ENCODE measurements at places on chromosomes 5 and 9.

GRCh38 chr5:147813696-147814095 is 17.8 kb downstream of the SPINK1 start:
- DNase-seq = no peak

GRCh38 chr9:31210978-31211570 is 1173.4 kb upstream of the ACO1 start:
- DNase-seq = peak; percentile 83

DNA sequence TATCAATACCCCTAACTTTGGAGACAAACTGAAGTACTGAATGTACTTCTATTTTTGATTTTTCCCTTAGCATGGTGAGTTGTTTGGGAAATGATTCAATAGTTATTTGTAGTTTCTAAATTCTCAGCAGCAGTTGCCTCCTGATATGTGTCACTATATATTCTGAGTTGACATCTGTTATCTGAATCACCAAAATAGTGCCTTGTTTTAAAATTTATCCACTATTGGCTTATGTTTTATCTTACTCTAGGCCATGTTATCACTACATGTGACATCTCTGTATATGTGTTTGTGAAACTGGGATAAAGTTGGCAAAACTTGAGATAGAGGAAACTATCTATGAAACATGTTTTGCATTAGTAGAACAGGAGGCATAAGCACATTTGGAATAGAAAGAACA is 317.6 kb downstream of the TLE4 start:
- DNase-seq = no peak

GRCh38 chr5:4831325-4831724 is 308.8 kb upstream of the ADAMTS16 start:
- no peak for DNase-seq

DNA sequence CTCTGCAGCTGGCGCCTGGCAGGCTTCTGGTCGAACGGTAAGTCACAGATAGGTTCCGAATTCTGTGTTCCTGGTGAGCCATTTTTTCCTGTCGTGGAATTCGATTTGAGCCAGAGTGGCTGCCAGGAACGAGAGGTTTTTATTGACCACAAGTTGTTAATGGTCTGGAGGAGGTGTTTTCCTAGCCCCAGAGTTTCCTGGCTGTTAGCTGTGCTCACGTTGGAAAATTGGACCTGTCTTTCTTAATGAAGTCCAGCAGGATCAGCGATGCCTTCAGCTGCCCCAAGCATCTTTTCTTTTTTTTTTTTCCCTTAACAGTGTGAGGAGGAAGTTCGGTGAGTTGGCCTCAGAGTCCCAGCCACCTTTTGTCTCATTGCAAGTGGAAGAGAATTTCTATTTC is 62.9 kb downstream of the COL5A1 start:
- no peak for DNase-seq

DNA sequence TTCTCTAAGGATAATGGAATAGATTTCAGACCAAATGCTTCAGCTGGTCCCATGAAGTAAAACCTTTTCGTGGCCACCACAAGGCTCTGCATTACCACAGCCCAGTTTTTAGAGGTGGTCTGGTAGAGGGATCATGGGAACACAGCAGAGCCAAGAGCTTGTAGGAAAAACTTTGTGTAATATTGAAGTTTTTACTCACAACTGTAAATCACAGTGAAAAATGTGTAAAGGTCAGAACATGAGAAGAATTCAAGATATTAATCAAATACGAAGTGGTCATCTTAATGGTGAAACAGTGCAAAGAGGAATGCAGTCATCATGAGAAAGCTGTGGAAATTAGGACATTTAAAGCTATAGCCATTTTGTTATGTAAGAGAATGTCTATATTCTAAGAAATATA is 197.5 kb downstream of the NPR3 start:
- DNase-seq = no peak
